ENCODE measurements at places on chromosomes 5 and 9. TPM values are rescaled to one million over a fixed set of nuclear protein-coding genes. Genes with fewer than 3 reads are reported as not detected.

The CDH18 gene
- 0.30 TPM for total RNA-seq

The RGS3 gene
- 51.3 TPM for total RNA-seq

The ZMAT2 gene
- total RNA-seq, result 54.2 TPM

The DIRAS2 gene
- total RNA-seq, result not detected

The PCDHGB4 gene
- 2.0 TPM for total RNA-seq

Data from A375 (cell line).